ENCODE measurements at places on chromosomes 1 and 21. TPM values are rescaled to one million over a fixed set of nuclear protein-coding genes. Genes with fewer than 3 reads are reported as not detected.

Gene CLCA1
- not detected for total RNA-seq

Gene HSPA6
- 0.22 TPM for total RNA-seq

Gene PLA2G4A
- 25.9 TPM for total RNA-seq

Gene LYPD8
- total RNA-seq = 0.22 TPM

Gene FCN3
- not detected for total RNA-seq

Gene TDRD10
- not detected for total RNA-seq

Gene B3GALT5
- 0.54 TPM for total RNA-seq

Gene CD160
- under 0.01 TPM for total RNA-seq

Gene EVI5
- 57.3 TPM for total RNA-seq

Gene EXO1
- total RNA-seq = 11.4 TPM

Gene BEST4
- 0.11 TPM for total RNA-seq

Gene NPPB
- total RNA-seq = not detected

Gene GNAT2
- total RNA-seq = 0.11 TPM

Gene SPRR4
- total RNA-seq = not detected

Gene CORT
- total RNA-seq = 0.11 TPM

Gene ADAMTS4
- under 0.01 TPM for total RNA-seq

Gene ISG20L2
- total RNA-seq = 34.2 TPM

Gene RAB42
- 2.4 TPM for total RNA-seq

Gene APCS
- total RNA-seq = not detected
